ENCODE measurements at places on chromosomes 12 and 14.

DNA sequence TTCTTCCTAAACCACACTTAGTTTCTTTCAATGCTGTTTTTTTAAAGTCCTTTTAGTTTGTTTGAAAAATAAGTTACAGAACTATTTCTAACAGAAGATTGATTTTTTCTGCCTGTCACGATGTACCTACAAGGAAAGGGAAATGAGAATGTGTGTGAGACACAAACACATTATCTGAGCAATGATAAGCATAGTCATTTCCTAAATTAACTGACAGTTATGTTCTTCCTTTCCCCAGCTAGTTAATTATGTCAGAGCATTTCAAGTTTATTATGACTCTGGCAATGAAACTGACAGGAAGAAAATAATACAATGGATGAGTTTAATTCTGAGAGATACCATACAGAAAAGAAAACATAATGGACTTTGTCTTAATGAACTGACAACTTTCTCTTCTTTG, 21.3 kb upstream of the LDHB start:
- H3K27ac ChIP-seq: no peak overlapping the region
- no peak for DNase-seq
- no peaks in the 10 kb centered on the region for H3K27me3 ChIP-seq
- H3K36me3 ChIP-seq: no peaks in the 10 kb centered on the region

GRCh38 chr14:65344011-65344410, 68.5 kb upstream of the FUT8 start:
- DNase-seq: no peak
- no peaks in the 10 kb centered on the region for H3K36me3 ChIP-seq
- no peaks in the 10 kb centered on the region for H3K27me3 ChIP-seq
- H3K4me3 ChIP-seq: no peak overlapping the region

DNA sequence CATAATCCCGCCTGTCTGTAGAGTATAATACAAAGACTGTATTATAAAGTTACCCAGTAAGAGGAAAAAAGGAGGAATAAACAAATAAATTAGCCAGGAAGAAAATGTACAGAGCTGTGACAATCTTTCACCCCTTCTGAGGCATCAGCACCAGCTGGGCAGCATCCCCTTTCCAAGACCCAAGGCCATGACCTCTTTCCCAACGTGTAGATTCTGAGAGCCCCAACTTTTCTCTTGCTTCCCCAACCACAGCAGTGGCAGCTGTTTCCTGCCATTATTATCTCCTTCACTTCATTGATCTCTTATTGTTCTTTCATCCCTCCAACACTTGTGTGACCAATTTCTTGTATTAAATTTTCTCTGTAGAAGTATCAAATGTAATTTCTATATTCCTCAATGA, 101.6 kb downstream of the BBS10 start:
- no peaks in the 10 kb centered on the region for H3K27me3 ChIP-seq
- H3K27ac ChIP-seq: no peak overlapping the region
- H3K36me3 ChIP-seq: no peaks in the 10 kb centered on the region
- DNase-seq: no peak
- no peak overlapping the region for H3K4me3 ChIP-seq

DNA sequence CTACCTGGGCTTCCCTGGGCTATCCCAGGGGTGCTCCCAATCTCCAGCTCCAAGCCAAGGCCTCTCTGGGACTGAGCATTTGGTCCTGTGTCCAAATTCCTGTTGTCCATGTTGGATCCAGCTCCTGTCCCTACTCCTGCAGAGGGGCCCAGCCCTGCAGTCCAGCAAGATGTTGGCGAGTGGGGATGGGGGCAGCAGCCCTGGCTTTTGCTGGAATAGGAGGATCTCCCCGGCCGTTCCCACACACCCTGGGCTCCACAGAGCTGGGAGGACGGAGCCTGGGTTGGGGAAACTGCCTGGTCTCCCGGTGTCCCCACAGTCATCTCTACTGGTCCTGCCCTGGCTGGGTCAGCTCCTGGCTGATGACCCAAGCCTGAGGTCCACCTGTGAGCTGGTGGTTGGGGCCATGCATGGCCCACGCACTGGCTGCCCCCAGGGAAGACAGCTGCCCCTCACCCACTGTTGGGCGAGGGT, 219.6 kb upstream of the C14orf180 start:
- H3K36me3 ChIP-seq: no peaks in the 10 kb centered on the region
- no peak overlapping the region for H3K27ac ChIP-seq
- DNase-seq: no peak
- no peaks in the 10 kb centered on the region for H3K4me1 ChIP-seq

DNA sequence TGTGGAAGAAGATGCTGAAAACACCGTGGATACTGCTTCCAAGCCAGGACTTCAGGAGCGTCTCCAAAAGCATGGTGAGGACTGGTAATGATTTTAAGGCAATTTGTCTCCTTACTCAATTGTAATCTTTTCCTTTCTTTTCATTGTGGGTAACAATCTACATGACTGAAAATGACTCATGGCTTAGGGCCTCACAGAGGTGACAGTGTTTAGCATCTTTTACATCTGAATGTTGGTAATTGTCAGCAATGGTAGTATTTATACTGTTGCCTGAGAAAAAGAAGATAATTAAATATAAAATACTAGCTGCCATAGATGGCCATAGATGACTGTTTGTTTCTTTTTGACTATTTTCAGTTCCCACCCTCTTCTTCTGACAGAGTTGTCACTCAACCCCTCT, 31.6 kb downstream of the TULP3 start:
- H3K4me1 ChIP-seq: no peaks in the 10 kb centered on the region
- DNase-seq: no peak
- no peaks in the 10 kb centered on the region for H3K36me3 ChIP-seq
- H3K27ac ChIP-seq: no peak overlapping the region
- no peaks in the 10 kb centered on the region for H3K27me3 ChIP-seq

GRCh38 chr12:111585690-111586089, 13.4 kb downstream of the ATXN2 start:
- no peaks in the 10 kb centered on the region for H3K36me3 ChIP-seq
- H3K4me3 ChIP-seq: no peak overlapping the region
- H3K4me1 ChIP-seq: no peaks in the 10 kb centered on the region
- no peak for DNase-seq
- no peaks in the 10 kb centered on the region for H3K27me3 ChIP-seq

- H3K27me3 ChIP-seq: no peaks in the 10 kb centered on the region
- H3K27ac ChIP-seq: no peak overlapping the region
- no peak overlapping the region for H3K4me3 ChIP-seq
- H3K36me3 ChIP-seq: no peaks in the 10 kb centered on the region
- no peak for DNase-seq
These were observed 93.9 kb upstream of the NCOR2 start for GRCh38 chr12:124661341-124661740.

- H3K27me3 ChIP-seq: no peaks in the 10 kb centered on the region
- no peaks in the 10 kb centered on the region for H3K4me1 ChIP-seq
- no peak overlapping the region for H3K4me3 ChIP-seq
- H3K36me3 ChIP-seq: no peaks in the 10 kb centered on the region
- H3K27ac ChIP-seq: no peak overlapping the region
These were observed 52.8 kb downstream of the FRMD6 start for GRCh38 chr14:51704545-51704944.

GRCh38 chr12:120321382-120322202, 6.0 kb downstream of the PLA2G1B start:
- H3K27me3 ChIP-seq: no peaks in the 10 kb centered on the region
- peaks cover 11% of the 10 kb centered on the region for H3K4me1 ChIP-seq
- no peak for DNase-seq
- no peak overlapping the region for H3K27ac ChIP-seq
- H3K4me3 ChIP-seq: no peak overlapping the region

DNA sequence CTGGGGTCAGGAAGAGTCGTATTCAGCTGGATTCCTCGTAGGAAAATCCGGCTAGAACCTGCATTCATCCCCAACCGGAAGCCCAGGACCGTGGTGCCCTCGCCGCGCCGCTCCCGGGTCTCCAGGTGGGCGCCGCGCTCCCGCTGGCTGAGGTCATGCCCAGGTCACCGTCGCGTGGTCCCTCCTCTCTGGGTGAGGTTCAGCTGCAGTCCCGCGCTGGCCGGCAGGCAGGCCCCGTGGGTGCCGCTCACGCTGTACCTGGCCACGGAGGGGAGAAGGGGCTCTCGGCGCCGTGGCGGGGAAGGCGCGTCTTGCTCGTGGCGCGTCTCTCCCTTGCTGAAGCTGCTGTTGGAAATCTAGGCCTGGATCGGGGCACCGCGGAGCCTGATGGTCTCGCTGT, 44.5 kb downstream of the LRTM2 start:
- no peak overlapping the region for H3K4me3 ChIP-seq
- H3K27ac ChIP-seq: no peak overlapping the region
- no peaks in the 10 kb centered on the region for H3K36me3 ChIP-seq

DNA sequence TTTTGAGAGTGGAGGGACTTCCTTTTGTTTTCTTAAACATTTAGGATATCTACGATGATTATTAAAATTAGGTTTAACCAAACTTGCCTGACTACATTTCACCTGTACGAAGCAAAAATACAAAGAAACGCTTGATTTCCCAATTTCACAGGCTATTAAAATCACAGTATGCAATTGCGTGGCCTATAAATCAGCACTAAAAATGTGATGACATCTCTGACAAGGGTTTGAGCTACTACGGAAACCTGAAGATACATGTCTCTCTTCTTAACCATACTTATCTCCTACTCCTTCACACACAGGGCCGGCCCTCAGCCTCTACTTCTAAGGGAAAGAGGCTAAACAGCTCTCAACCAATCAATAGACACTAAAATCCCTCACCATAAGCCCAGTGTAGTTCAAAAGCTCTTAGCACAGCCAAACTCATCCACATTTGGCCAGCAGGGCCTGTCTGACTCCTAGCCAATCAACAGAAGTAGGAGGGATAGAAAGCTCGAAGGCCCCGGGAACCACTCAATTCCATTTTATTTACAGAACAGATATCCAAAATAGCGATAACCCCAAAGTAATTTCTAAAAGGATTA, 137.3 kb downstream of the FOXN3 start:
- H3K36me3 ChIP-seq: peaks cover 7% of the 10 kb centered on the region
- peaks cover 28% of the 10 kb centered on the region for H3K4me1 ChIP-seq
- H3K27ac ChIP-seq: no peak overlapping the region
- no peaks in the 10 kb centered on the region for H3K27me3 ChIP-seq
- no peak for DNase-seq

DNA sequence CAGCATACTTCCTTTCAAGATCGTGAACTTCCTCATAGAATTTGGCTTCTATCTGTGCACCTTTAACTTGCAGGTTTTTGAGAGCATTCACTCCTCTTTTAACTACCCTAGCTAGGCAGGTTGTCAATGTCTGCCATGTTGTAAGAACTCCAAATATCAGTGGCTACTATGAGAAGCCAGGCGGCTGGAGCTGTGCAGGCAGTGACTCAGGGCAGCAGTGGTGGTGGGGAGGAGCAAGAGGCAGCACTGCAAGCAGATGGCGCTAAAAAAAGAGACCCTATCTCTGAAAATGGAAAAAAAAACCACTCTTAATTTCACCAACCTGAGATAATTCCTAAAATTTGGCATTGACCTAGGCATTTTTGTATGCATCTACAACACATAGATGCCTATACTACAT, 28.5 kb downstream of the YARS2 start:
- H3K27ac ChIP-seq: no peak overlapping the region
- no peak overlapping the region for H3K4me3 ChIP-seq
- H3K27me3 ChIP-seq: no peaks in the 10 kb centered on the region
- H3K36me3 ChIP-seq: peaks cover 9% of the 10 kb centered on the region
- H3K4me1 ChIP-seq: no peaks in the 10 kb centered on the region

DNA sequence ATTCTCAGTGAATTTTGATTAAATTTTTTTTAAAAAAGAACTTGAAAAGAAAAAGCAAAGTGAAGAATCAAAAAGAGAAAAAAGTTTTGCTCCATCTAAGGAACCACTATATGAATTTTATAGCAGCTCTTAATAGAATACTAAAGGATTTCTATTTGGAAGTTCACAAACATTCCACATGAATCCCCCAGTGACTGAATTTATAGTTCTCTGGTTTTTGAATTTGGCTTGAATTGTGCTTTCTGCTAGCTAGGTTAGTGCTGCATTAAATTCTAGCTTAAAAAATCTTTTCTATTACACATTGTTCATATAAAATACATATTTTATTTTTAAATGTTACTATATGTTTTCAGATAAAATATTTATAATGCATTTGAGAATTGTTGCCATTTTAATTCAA, 675.4 kb downstream of the RERGL start:
- H3K36me3 ChIP-seq: no peaks in the 10 kb centered on the region
- H3K27ac ChIP-seq: no peak overlapping the region
- no peak overlapping the region for H3K4me3 ChIP-seq
- no peaks in the 10 kb centered on the region for H3K4me1 ChIP-seq

DNA sequence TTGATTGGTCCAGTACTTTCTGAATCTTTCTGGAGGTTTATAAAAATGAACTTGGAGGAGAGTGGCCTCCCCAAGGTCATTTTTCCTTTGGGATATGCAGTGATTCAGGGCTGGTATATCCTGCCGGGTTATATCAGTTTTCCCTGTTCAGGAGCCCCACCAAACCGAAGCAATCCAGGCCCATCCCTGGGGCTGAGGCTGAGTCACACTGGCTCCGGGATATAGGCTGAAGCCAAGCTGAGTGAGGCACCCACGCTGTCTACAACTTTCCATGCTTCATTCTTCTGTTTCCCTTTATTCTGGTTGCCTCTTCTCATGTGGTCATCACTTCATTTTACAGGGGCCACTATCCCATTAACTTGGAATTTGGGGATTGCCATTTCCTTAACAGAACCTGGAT, 3.4 kb downstream of the SSPN start:
- H3K36me3 ChIP-seq: no peaks in the 10 kb centered on the region
- peaks cover 4% of the 10 kb centered on the region for H3K27me3 ChIP-seq

GRCh38 chr12:119204671-119205285, 26.0 kb downstream of the HSPB8 start:
- H3K36me3 ChIP-seq: no peaks in the 10 kb centered on the region
- no peak overlapping the region for H3K27ac ChIP-seq
- no peak overlapping the region for H3K4me3 ChIP-seq
- DNase-seq: no peak
- H3K27me3 ChIP-seq: no peaks in the 10 kb centered on the region
- no peaks in the 10 kb centered on the region for H3K4me1 ChIP-seq

DNA sequence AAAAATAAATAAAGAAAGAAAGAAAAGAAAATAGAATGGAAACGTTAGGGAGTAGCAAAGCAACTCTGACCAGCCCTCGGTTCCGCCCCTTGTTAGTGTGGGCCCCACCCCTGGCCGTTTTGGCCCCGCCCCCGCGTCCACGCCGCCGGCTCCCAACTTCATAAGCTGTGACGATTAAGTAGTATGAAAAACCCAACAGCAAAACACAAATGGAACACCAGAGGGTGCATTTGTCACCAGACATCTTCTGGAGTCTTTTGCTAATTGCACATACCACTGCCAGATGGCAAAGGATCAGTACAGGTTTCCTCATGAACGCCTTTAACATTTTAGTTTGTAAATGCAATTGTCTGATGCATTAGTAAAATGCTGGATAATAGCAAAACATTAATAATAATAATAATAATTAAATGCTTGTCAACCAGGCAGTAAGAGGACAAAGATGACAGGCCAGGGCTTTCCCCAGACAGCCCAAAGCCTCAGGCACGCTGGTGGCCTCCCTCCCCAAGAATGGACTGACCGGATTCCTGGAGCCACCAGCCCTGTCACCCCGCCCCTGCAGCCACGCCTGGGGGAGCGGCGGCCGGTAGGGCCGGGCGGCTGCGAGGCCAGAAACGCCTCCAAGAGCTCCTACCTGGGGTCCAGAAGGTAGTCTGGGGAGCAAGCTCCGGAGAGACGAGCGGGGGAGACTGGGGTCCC, 23.6 kb downstream of the HSP90AA1 start:
- H3K36me3 ChIP-seq: no peaks in the 10 kb centered on the region
- H3K27ac ChIP-seq: no peak overlapping the region
- no peak overlapping the region for H3K4me3 ChIP-seq
- peaks cover 1% of the 10 kb centered on the region for H3K4me1 ChIP-seq
- DNase-seq: peak; percentile 82
